ENCODE measurements at places on chromosomes 1 and 21.

DNA sequence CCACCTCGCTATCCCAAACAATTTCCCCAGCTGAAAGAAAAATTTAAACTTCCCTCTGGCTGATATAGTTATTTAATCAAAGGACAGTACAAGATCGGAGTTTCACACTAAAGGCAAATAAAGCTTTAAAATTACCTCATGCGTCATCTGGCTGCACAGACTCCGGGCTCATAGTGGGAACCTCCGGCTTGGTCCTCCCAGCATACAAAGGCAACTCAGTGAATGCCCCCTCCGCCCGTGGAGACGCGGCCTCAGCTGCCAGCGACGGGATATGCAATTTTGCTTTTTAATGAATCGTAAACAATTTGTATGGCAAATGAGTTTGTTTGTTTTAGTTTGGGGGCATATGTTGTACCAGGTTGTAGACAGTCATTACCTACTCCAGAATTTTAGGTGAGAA, 214.6 kb upstream of the NFIA start:
- no peak for DNase-seq

DNA sequence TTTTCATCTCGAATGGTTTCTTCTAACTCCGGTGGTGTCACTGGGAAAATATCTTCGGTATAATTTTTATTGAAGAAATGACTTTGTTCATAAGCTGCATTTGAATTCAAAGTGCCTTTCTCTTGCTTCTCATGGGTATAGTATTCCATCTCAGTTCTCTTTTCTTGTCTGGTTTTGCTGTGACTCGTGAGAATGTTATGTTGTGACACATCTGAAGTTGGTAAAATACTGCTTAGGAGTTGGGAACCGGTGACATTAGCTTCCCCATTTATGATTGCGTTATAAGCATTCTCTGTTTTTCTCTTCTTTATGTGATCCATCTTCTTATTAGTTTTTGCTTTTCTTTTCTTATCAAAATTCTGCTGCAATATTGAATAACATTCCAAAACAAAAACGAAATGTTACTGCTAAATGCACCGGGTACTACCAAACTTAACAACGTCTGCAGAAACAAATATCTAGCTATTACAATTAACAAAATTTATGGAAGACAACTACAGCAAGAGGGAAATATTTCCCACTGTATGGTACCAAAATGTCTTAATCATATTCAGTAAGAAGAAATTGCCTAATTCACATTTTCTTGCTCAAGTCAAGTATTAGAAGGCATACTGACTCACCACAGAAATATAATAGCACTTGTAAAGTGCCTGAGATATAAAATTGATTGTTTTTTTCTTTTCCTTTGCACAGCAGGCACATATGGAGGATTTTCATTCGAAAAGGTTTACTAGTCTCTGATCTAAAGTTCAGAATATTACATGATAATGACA, 15.5 kb downstream of the LRIF1 start:
- DNase-seq = no peak

GRCh38 chr1:38741341-38741740, 118.2 kb downstream of the RRAGC start:
- DNase-seq = no peak

DNA sequence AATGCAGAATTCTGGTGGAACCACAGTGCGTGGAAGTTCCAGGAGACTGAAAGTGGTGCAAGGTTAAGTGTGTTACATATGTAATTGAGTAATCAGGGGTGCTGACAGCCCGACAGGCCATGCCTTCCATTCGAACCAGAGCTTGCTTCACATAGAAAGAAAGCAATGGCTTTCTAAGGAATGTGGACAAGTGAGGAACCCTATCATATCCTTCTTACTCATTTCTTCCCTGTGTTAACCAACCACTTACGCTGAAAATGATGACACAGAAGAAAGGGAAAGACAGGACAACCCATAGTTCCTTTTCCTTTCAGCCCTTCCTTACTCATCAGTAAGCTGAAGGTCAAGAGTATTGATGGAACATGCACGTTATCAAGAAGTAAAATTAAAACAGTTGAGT, 48.1 kb upstream of the KCNA3 start:
- no peak for DNase-seq

DNA sequence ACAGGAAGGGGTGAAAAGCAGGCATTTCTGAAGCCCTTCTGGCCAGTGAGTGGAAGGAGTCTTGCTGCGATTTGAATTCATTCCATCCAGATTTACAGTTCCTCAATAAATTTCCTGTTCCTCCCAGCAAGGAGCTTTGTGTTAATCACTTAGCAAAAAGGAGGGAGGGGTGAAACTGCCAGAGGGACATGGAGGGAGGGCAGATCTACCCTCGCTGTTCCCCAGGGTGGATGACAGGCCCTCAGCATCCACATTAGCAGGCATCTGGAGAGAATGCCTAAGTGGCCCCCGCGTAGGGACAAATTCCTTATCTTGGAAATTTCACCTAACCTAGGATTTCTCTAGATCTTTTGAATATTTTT, 1.2 kb downstream of the ETV3 start:
- no peak for DNase-seq

Data from cerebellar nuclear complex (tissue), 1 donor.